ENCODE measurements at places on chromosomes 5 and 9. TPM values are rescaled to one million over a fixed set of nuclear protein-coding genes. Genes with fewer than 3 reads are reported as not detected.

WHRN gene
- total RNA-seq = 11.0 TPM

GRCh38 chr5:155015239-155015638 is 1.7 kb downstream of the KIF4B start:
- no peak for DNase-seq

DNA sequence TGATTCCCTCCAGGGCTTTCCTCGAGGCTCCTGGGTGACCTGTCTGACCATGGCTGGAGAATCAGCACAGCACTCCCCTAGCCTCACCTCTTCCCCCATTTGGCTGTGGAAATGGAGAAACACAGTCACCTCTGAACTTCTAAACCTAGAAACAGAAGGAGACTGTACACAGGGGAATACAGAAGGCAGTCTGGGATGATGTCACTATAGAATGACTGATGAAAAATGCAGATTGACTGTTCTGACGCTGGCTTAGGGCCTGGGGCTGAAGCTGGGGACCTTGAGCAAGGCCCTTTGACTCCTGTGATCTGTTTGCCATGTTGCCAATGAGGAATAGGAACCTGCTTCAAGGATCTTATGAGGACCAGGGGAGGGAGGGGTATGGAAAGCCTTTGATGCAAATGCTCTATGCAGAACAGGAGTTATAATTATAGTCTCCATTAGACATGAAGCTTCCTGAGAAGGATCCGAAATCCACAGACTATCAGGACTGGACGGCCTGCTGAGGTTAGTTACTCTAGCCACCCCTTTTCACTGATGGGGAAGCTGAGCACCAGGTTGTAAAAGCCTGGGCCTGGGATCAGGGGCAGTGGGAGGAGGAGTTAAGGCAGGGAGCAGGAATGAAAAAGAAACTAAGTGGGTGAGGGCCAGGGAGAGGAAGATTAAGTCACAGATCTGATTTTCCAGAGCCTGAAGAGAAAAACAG is 24.4 kb upstream of the ANXA6 start:
- DNase-seq = no peak

GRCh38 chr5:173920024-173920753 is 32.0 kb downstream of the CPEB4 start:
- DNase-seq = no peak
